ENCODE measurements at places on chromosomes 3 and 15.

- no peak for DNase-seq
Measured at GRCh38 chr3:32354362-32354778, 37.3 kb upstream of the CMTM7 start.

GRCh38 chr3:112463250-112463649 is 36.0 kb downstream of the BTLA start:
- no peak for DNase-seq

GRCh38 chr3:170692720-170693119 is 106.8 kb upstream of the SLC7A14 start:
- no peak for DNase-seq

GRCh38 chr3:59824876-59825275 is 775.1 kb upstream of the CFAP20DC start:
- no peak for DNase-seq

GRCh38 chr3:187448674-187449073 is 80.5 kb downstream of the RTP4 start:
- DNase-seq: no peak

GRCh38 chr3:50464569-50464968 is 38.9 kb downstream of the CACNA2D2 start:
- DNase-seq: no peak

DNA sequence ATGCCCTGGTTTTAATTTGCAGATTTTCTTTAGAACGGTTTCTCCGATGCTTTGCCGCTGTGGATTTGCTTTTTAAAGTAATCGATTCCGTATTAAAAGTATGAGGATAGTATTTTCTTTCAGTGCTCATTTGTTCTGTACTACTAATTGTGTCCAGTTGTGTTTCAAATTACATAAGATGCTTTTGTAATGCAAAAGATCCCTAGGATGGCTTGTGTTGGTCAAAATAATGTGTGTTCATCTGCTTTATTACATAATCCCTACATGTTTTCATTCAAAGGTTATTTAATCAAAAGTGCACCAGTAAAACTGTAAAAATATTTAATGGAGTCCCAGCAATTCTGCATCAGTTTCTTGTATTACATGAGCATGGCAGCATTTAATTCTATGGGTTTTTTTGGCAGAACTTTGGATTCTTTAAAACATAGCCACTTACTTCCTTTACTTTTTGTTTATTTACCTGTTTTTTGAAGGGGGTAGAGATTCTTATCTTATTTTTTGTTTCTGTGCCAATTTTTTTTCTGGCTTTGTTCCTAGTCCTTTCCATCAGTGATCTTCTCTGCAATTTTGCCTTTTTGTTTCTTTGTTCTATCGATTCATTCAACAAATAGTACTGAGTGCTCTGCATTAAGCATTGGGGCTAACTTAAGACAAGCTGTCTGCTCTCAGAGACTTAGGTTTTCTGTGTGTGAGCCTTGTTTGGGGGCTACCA is 352.8 kb downstream of the LRTM1 start:
- no peak for DNase-seq

DNA sequence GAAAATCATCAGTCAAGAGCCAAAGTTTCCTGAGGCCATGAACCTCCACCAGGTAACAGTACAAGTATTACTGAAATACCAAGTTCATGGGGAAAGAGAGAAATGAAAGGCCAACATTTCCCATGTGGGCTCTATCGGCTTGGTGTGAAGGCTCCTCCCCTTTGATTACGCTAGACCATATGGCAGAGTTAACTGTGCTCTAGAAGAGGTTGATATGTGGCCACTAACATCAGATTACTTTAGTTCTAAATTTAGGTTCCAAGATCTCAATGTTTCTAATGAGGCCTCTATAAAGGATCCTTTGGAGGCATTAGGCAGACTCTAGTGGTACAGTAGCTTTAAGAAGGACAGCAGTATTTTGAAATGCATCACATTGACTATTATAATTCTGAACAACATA is 127.1 kb downstream of the SEMA6D start:
- no peak for DNase-seq

DNA sequence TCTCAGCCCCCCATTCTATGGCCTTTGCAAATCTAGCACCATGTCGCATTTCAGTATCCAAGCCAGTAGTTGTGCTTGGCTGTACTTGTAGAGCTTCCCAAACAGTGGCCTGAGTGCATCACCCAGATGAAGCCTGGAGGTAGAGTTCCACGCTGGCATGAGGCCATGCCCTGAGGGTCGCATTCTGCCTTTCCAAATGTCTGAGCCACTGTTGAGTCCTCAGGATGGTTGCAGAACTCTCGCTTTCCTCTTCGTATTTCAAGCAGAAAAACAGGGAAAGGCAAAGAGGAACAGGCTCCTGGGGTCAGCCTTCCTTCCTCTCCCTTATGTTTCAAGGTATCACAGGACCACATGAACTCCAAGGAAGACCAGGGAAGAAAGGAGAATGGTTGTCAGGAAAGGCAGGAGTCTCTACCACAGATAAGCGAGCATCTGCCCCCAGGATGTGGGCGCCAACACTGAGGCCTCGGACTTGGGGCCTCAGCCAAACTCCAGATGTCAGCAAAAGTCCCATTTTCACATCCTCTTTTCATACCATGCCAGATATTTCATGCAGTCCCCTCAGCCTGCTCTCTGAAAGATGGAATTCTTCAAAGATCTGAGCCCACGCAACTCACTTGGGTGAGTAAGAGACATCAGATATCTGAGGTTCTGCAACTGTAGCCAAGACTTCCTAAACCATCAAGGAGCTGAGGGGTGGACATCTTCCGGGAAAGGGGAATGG is 19.4 kb upstream of the PRR20G start:
- DNase-seq: peak; percentile 24

GRCh38 chr3:50862221-50862620 is 187.5 kb downstream of the DOCK3 start:
- DNase-seq: no peak

DNA sequence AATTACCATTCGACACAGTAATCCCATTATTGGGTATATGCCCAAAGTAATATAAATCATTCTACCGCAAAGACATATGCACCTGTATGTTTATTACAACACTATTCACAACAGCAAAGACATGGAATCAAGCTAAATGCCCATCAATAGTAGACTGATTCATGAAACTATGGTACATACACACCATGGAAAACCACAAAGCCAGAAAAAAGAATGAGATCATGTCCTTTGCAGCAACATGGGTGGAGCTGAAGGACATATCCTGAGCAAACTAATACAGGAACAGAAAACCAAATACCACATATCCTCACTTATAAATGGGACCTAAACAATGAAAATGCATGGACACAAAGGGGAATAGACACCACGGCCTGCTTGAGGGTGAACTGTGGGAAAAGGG is 11.1 kb upstream of the MCF2L2 start:
- DNase-seq: no peak

DNA sequence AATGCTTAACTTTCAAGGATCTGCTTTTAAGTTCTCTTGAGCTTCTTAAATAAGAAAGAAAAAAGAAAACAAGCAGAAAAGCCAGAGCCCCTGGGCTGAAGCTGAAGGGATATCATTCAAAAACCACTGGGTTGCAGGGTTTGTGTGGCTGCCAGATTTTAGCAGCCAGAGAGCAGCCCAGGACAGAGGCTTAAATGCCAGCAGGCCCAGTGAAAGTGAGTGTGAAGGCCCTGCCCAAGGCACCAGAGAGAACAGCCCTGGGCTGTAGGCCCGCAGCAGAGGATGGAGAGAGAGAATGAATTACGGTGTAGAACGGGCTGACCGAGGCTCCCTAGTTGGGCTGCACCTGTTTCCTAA is 106.3 kb upstream of the BOC start:
- DNase-seq: peak; percentile 49

DNA sequence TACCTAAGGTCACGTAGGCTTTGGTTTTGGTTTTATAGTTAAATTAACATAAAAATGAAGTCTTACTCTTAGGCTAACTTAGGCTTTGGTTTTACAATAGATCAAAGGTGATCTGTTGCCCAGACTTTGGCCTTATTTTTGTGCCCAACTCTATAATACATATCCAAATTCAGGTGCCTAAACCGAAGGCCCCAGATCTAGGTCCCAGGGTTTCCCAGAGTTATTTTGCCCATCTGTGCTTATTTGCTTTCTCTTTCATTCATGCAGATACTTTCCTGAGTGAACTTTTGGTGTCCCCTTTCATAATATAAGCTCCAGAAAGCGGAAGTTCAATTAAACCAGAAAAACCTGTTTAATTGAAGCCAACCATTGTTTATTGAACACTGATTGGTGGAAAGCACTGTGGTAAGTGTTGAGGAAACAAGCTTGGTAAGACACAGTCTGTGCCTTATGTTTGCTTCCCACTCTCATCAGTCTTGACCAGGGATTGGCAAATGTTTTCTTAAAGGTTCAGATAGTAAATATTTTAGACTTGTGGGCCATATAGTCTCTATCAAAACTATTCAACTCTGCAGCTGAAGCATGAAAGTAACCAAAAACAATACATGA is 209.7 kb downstream of the WDR72 start:
- no peak for DNase-seq

DNA sequence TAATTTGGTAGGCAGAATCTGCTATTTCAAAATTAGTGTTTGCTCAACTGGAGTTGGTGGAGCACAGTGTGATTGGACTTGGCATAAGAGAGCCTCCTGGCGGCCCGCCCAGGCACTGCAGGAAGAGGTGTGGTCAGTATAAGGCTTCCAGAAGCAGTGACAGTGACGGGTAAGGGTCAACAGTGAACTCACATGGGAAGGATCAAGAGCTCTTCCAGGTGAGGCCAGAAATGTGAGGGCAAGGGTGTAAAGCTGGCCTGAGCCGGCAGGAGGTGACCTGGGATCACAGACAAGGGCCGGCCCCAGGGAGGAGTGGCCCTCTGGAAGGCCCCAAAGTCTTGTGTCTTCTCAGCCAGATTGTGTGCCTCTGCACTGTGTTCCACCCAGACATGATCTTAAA is 93.2 kb upstream of the RNF7 start:
- DNase-seq: peak; percentile 25

DNA sequence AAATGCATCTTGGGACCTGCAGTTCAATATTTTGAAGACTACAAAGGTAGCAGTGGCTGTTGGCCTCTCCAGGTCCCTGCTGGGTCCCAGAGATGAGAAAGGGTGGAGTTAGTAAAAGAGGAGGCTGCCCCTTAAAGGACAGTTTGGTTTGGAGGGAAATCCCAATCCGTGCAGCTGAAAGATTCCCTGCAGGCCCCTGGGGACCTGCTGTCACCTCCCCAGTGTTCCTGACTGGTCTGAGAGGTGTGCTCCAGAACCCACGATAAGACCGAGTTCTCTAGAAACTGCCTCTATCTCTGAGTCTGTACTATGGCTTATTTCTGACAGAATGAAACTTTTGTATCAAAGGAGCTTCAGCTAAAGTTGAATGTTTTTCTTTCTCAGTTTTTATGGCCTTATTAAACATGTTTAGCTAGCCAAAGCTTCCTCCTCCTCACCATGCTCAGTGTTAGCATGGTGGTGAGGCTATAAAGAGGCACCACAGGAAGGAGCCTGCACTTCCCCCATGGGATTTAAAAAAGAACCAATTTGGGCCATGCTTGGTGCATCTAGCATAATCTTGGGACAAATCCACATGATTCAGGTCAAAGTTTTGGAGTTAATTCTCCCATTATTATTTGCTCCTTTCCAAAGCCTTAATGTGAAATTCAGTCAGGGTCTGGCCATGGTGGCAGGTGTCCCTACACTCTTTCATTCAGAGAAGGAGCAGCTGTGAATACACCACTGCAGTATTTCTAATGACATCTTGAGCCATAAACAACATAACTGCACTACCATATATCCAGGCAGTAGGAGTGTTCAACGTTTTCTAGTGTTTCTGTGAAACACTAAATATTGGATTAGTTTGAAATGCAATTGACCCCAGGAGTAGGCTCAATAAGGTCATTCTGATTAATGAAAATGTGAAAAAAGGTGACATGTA is 74.4 kb downstream of the ATP1B3 start:
- no peak for DNase-seq

DNA sequence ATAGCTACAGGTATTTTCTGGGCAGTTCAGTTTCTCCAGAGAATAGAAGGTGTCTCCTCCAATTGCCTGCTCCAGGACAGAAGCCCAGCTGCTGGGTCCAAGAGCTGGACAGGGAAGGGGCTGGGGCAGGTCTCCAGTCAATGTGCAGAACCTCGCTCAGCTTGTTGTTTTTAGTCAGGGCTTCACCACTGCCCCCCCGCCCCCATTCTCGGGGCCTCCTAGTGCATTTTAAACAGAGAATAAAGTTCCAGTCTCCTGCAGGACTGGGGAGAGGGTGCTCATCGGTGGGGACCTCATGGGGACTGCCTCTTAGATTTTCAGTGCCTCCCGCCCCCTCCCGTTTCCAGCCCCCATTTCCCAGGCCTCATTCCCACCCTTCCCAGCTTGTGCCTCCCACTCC is 216.6 kb downstream of the XXYLT1 start:
- DNase-seq: no peak

Measured in midbrain (tissue), 1 donor.